ENCODE measurements at places on chromosomes 3 and 15. TPM values are rescaled to one million over a fixed set of nuclear protein-coding genes. Genes with fewer than 3 reads are reported as not detected.

GRCh38 chr3:171980578-171981270 is 58.7 kb upstream of the FNDC3B start:
- no peak for DNase-seq

- no peak for DNase-seq
These were observed 592.2 kb upstream of the TBL1XR1 start for GRCh38 chr3:177789500-177789899.

- no peak for DNase-seq
These were observed 426 bp downstream of the PRKCD start for GRCh38 chr3:53161450-53161819.

GRCh38 chr3:144045766-144046165 is 74.1 kb downstream of the DIPK2A start:
- no peak for DNase-seq

- DNase-seq: no peak
These were observed 327.7 kb downstream of the RYR3 start for GRCh38 chr15:33638453-33638852.

- no peak for DNase-seq
These were observed 153.5 kb upstream of the GOLIM4 start for GRCh38 chr3:168249205-168249549.

DNA sequence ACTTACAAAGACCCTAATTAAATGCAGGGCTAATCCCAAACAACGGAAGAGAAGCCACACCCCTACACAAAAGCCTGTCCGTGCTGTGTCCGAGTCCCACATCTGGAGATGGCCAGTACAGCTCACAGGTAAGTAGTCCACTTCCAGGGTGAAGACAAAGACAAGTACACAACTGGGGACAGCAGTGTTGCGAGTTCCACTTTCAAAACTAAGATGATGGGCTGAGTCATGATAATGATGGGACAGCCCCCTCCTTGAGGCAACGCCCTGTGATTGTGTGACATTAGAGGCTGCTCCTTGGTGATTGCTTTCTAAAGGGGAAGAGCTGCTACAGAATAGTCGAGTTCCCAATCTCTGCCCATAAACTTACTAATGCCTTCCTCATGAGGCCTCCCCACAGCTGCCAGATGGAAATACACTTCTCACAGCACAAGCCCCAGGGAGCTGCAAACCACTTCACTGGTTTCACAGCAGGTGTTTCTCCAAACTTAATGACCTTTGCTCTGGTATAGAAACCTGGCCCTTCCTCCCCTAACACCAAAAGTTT is 27.6 kb downstream of the RFT1 start:
- DNase-seq: no peak

DNA sequence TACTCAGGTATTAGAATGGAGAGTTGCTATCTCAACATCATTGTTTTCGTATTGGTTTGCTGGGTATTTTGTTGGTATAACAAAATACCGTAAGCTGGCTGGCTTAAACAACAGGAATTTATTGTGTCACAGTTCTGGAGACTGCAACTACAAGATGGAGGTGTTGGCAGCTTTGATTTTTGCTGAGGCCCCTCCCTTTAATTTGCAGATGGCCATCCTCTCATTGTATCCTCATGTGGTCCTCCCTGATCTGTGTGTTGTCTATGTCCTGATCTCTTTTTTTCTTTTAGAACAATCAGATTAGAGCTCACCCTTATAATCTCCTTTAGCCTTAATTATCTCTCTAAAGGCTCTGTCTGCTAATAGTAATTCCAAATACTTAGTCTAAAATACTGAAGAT is 299.8 kb upstream of the GOLIM4 start:
- no peak for DNase-seq

DNA sequence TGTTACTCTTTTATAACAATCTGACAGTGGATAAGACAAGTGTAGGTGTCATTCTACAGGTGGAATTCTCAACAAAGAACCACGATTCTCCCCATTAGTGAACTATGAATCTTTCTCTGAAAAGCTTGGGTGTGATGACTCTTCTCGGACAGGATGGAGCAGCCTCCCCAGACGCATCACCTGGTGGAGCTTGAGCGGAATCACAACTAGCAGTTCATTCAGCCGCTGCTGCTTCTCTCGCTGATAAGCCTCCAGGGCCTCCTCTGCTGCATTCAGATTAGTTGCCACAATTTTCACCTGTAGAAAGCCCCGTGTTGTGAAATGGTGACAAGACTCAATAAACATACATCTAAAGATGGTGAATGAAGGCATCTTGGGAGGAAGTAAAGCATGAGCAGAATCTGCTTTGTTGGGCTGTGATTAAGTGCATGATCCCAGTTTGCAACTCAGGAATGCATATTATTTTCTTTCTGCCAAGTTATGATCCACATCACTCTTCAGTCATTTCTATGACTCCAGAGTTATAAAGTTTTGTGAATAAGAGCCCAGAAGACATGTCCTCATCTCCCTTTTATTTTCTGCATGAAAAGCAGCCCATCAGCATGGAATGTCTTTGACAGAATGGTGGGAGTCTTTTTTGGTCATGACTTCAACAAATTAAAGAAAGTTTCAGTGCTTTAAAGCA is 93.6 kb downstream of the BOC start:
- DNase-seq: no peak

DNA sequence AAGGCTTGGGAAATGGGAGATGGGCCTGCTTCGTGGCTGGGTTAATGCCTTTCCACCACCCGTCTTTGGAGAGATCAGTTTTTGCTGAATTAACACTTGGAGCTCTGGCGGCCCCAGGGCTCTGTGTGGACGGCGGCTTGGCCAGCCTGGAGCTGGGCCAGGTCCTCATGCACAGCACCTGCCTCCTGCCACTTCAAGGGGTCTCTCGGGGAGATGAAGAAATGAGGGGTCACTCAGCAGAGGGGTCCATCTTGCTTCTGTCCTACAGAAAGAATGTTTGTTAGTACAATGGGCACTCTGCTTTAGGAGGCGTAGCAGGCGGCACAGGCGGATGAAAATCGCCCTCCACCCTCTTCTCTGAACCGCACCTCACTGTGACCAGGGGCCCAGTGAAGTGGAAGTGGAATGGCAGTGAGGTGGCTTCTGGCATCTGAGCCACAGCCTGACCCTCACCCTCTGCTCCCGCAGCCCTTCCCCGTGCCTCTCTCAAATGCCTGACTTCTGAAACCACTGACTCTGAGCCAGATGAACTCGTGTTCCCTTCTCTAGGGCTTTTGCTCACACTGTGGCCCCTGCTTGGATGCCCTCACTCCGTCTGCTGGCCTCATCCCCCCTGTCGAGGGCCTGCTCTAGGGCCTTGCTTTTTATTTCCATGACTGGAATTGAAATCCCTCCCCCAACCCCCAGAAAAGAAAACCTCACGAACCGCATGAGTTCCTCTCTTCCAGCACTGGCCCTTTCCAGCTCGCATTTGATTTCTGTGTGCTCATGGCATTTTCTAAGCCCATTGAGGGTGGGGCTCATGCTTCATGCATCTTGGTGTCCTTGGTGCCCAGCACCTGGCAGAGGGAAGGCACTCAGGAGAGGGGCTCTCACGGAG is 42.2 kb downstream of the CHDH start:
- DNase-seq: no peak

DNA sequence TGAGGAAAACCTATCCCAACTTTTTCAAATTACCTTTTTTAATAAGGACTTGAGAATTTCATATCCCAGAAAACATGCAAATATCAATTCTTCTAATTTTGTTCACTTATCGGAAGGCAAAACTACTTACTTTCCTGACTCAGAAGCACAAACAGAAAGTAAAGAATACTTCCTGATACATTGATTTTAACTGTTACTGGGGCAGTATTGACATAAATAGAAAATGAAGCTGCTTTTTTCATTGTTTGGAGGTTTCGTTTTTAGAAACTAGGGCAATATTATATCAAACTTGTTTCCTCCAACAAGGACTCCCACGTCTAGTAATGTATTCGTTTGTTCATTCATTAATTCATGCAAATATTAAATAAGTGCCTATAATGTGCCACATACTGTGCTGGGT is 19.1 kb downstream of the PAQR9 start:
- no peak for DNase-seq

GRCh38 chr3:121462565-121462964 is 83.2 kb downstream of the POLQ start:
- no peak for DNase-seq

- no peak for DNase-seq
These were observed 71.0 kb downstream of the FOXP1 start for GRCh38 chr3:71512544-71512943.

GRCh38 chr3:184647405-184647936 is 64.4 kb downstream of the MAGEF1 start:
- DNase-seq: no peak

GRCh38 chr3:107235193-107235927 is 141.9 kb upstream of the CCDC54 start:
- peak; percentile 28 for DNase-seq

DNA sequence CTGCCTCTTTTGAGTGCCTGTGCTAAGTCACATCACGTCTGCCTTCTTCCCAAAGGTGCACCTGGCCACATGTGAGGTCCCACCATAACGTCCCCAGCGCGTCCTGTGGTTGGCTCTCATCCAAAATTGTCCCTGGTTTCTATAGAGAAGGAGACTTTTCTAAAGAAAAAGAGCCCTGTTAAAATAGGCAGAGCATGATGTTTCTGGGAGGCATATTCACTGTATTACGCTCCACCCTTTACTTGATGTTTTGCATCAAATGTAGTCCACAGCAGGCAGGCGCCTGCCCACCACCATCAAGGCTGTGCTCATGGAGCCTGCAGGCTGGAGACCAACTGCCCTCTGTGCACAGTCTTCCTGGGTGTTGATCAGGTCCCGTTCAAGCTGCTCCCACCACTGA is 36.3 kb downstream of the WHAMM start:
- no peak for DNase-seq

- no peak for DNase-seq
These were observed 613.4 kb downstream of the MCTP2 start for GRCh38 chr15:94844538-94845389.

DNA sequence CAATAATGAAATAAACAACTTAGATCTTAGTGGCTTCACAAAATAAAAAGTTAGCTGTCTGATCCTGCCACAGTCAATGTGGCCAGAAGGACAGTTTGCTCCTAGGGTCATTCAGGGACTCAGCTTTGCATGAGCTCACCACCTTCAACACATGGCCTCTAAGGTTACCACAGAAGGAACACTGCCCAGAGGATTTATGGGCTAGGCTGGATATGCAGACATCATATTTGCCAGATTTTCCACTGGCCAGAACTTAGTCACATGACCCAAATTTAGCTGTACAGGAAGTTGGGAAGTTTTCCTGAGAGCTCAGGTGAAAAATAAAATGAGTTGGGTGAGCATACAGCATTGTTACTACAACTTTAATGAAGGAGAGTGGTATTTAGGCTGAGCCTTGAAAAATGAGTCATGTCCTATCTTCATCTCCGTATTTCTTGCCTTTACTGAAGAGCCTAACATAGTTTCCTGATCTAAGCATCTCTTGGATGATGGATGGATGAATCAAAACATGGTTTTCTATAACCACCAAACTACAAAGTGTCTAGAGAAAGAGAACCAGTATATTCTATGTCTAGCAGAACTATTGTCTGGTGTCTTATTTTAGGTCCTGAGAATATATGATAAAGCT is 54.9 kb upstream of the TMEM108 start:
- DNase-seq: no peak

The AGTR1 gene
- total RNA-seq: not detected

The BFSP2 gene
- total RNA-seq: not detected

The PRSS50 gene
- not detected for total RNA-seq

The ALDH1A3 gene
- 3.4 TPM for total RNA-seq
